ENCODE measurements at places on chromosomes 11 and 22.
A peak's percentile ranks its signal among the peaks of the same experiment; 100 is the strongest.

DNA sequence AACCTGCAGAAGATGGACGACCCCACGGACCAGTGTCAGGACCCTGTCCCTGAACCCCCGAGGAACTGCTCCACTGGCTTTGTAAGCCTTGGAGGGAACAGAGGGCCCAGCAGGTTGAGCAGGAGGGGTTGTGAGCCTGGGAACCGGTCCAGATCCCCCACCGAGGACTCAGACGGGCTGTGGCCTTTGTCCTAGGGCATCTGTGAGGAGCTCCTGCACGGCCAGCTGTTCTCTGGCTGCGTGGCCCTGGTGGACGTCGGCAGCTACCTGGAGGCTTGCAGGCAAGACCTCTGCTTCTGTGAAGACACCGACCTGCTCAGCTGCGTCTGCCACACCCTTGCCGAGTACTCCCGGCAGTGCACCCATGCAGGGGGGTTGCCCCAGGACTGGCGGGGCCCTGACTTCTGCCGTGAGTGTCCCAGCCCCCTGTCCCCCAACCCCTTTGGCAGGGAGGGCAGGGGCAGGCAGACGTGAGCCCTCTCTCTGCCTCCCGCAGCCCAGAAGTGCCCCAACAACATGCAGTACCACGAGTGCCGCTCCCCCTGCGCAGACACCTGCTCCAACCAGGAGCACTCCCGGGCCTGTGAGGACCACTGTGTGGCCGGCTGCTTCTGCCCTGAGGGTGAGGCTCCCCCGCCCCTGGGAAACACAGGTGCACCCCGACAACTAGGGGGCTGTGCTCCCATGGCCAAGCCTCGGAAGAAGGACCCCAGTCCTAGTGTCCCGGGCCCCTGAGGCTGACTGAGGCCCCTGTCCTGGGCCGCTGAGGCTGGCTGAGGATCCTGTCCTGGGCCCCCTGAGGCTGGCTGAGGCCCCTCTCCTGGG lies 6.4 kb downstream of the MUC5AC start:
- DNase-seq, result peak; percentile 81

GRCh38 chr11:4804280-4804679 lies at the start of gene OR52R1:
Gene OR52R1, minus strand, starts transcription at chr11:4804380. Its CDS starts 0 bp downstream, at chr11:4804380.
- no peak for DNase-seq

DNA sequence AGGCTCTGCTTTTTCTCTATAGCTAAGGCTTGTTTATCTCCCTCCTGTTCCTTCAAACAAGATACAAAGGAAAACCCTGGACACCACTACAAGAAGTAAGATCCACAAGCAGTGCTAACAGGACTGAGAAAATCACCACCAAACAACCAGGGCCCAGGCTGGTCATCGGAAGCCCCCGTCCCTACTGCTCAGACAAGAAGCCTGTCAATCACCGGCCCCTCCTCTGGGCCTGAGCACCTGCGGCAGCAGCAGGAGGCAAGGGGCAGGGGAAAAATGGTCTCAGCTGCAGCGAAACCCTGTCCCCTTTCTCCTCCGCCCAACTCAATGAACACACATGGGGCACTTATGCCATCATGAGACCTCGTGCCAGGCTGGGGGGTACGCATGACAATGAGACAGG lies 155.2 kb downstream of the CEP164 start:
- no peak for DNase-seq

DNA sequence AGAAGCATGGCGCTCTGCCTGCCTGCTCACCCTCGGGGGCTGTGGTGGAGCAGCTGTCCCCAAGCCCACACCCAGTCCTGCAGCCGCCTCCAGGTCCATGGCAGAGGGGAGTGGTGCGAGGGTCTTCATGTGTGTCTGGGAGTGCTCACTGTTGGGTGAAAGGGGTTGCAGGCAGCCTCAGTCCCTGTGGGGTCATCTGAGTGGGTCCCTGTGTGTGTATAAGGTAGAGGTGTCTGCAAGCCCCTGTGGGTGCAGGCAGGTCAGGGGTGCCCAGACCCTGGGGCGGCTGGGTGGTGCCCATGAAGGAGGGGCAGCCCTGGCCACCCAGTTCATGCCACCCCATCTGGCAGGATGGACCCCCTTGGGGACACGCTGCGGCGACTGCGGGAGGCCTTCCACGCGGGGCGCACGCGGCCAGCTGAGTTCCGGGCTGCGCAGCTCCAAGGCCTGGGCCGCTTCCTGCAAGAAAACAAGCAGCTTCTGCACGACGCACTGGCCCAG lies 4.9 kb downstream of the ALDH3B1 start:
- no peak for DNase-seq

DNA sequence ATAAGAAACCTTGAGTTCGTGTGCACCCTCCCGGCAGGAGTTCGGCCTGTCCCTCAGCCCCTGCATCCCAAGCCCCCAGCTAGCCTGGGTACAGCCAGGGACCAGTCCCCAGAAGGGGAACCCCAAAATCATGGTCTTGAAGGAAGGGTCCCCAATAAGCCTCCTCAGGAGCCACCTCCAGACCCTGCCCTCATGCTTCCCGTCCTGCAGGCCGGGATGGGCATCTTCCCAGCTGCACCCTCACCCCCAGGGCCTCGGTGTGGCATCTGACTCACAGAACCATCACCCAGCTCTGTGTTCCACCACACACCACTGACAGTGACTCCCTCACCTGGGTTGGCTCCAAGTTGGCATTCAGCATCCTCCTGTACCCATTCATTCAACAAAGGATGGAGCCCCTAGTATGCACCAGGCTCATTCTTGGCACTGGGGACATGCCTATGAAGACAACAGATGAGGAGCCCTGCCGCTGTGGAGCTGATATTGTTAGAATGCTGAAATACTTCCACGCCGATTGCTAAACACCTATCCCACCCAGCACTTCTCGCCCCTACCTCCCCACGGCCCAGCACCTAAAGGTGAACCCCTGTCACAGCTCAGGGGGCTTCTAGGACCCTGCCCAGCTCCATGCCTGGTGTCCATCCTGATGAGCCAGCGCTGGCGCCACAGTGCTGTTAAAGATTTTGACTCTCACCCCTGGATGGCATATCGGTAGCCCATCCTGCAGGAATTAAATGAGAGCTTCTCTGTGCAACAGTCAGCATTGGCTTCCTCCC lies 77.8 kb downstream of the BUD13 start:
- no peak for DNase-seq

GRCh38 chr22:23288301-23289129 lies 108.2 kb downstream of the BCR start:
- DNase-seq, result no peak

GRCh38 chr11:129945373-129945772 lies 50.0 kb upstream of the NFRKB start:
- no peak for DNase-seq

DNA sequence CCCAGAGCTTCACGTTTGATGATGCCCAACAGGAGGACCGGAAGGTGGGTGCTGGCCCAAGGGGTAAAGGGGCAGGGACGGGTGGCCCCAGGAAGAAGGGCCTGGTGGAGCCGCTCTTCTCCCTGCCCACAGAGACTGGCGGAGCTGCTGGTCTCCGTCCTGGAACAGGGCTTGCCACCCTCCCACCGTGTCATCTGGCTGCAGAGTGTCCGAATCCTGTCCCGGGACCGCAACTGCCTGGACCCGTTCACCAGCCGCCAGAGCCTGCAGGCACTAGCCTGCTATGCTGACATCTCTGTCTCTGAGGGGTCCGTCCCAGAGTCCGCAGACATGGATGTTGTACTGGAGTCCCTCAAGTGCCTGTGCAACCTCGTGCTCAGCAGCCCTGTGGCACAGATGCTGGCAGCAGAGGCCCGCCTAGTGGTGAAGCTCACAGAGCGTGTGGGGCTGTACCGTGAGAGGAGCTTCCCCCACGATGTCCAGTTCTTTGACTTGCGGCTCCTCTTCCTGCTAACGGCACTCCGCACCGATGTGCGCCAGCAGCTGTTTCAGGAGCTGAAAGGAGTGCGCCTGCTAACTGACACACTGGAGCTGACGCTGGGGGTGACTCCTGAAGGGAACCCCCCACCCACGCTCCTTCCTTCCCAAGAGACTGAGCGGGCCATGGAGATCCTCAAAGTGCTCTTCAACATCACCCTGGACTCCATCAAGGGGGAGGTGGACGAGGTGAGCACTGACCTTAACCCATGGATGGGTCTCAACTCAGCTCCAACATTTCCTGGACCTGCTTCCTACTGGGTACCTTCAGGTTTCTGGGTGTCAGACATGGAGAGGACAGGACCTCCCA lies 2.0 kb downstream of the RIC8A start:
- no peak for DNase-seq

DNA sequence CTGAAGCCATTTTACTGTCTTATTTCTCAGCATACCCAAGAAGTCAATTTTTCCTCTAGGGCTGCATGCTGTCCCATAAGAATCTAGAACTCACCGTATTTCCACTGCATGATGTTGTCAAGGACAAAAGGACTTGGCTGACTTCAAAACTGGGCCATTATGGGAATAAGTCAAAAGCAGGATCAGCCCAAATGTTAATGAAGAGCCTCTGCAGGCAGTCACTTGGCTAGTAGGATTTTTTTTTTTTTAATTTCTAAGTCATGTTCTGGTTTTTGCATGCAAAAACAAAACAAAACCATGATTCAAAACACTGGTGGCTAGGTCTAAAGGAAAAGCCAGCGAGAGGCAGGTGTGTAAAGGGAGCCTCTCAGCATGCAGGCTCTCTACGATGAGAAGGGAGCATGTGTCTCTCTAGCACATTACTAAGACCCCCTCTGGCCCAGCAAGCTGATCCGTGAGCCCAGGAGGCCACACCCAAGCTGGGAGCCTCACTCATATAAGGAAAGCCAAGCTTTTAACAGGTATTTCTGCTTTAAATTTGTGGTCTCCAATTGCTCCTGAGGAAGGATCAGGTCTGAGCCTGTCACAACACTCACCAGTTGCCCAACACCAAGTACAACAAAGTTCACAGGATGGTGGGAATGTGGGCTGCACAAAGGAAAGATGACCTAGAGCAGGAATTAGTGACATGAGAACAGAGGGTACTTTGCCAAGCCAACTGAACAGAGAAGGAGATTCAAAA lies 21.4 kb upstream of the STK33 start:
- no peak for DNase-seq

DNA sequence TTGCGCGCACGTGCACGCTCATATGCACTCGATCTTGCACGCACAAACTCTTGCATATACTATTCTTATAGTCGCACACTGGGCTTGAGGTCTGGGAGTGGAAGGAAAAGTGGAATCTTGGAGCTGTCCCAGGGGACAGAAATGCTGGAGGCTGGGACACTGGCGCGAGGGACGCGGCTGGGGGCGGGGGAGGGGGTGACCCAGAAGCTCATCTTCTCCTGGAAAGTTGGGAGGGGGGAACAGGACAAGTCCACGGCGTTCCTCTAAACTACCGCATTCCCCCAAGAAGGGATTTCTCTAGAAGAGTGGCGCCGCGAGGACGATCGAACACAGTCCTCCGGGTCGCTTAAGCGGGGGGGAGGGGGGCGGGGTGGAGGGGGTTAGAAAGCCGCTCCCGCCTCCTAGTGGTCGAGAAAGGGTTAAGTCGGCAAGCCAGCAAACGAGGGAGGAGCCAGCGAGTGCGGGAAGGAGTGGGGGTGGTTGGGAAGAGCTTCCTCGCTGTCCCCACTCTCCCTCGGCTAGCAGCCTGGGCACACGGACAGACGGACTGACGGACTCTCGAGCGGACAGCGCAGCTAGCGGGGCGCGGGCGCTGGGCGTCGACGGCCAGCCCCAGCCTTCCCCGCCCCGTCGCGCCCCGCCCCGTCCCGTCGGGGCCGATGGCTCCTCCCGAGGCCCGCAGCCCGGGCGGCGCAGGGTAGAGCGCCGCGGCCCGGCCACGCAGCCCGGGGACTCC lies at the start of gene RTN4RL2:
TSS of gene RTN4RL2 (plus strand) at position 507 of the 736 bp plus-strand sequence. CDS start 338 bp downstream, outside the sequence.
- no peak for DNase-seq
